ENCODE measurements at places on chromosomes 2 and 18. TPM values are rescaled to one million over a fixed set of nuclear protein-coding genes. Genes with fewer than 3 reads are reported as not detected.
A peak's percentile ranks its signal among the peaks of the same experiment; 100 is the strongest.

- H3K4me1 ChIP-seq = no peaks in the 10 kb centered on the region
- H3K4me3 ChIP-seq = no peak overlapping the region
- H3K27ac ChIP-seq = no peak overlapping the region
- no peaks in the 10 kb centered on the region for H3K27me3 ChIP-seq
- no peaks in the 10 kb centered on the region for H3K36me3 ChIP-seq
- no peak for DNase-seq
These were observed 48.3 kb upstream of the LAMA1 start for GRCh38 chr18:7165846-7166393.

ARHGAP28 gene
- 23.4 TPM for total RNA-seq

GRCh38 chr2:31219131-31219969 is 2.0 kb upstream of the CAPN14 start:
- no peak overlapping the region for H3K4me3 ChIP-seq
- no peaks in the 10 kb centered on the region for H3K36me3 ChIP-seq
- no peaks in the 10 kb centered on the region for H3K27me3 ChIP-seq
- no peak overlapping the region for H3K27ac ChIP-seq
- DNase-seq = no peak

TEKT4 gene
- not detected for total RNA-seq

GRCh38 chr2:203484266-203485112 is 50.6 kb downstream of the RAPH1 start:
- no peaks in the 10 kb centered on the region for H3K27me3 ChIP-seq
- peaks cover 6% of the 10 kb centered on the region for H3K36me3 ChIP-seq
- H3K27ac ChIP-seq = no peak overlapping the region
- DNase-seq = peak; percentile 45

DNA sequence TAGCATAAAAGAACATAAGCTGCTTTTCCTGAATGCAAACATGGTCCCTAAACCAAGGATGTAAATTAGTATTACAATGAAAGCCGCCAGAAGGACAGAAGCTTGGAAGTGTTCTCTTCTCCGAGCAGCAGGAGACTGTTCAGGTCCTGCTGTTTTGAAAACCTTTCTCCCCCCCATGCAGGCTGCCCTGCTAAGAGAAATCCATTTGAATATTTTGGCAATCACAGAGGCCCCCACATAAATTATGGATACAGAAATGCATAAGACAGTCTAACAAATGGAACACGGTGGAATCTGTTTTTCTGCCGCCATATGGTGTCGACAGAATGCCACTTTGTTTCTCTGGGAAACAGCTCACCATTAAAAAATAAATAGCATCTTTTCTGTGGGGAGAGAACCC is 600.4 kb upstream of the KLHL29 start:
- no peak overlapping the region for H3K27ac ChIP-seq
- no peaks in the 10 kb centered on the region for H3K36me3 ChIP-seq
- DNase-seq = no peak

GRCh38 chr2:239359196-239359912 is 41.5 kb downstream of the HDAC4 start:
- H3K36me3 ChIP-seq = no peaks in the 10 kb centered on the region
- H3K4me3 ChIP-seq = no peak overlapping the region
- no peak overlapping the region for H3K27ac ChIP-seq
- H3K27me3 ChIP-seq = no peaks in the 10 kb centered on the region

MC2R gene
- not detected for total RNA-seq

DNA sequence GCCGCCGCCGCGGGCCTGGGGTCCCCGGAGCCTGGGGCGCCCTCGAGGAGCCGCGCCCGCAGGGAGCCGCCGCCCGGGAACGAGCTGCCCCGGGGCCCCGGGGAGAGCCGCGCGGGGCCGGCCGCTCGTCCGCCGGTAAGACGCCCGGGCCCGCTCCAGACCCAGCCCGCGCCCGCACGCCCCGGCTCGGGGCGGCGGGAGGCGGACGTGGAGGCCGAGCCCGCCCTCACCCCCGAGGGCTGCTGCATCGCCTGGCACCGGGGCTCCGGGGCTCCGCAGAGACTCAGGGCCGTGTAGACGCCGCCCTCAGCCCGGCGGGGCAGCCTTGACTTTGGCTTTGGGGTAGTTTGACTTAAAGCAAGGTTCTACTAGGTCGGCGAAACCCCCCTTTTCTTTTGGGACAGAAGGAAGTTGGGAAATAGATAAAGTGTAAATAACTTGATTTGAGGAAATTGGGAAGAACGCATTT is 335 bp downstream of the ERFE start:
- H3K4me1 ChIP-seq = no peaks in the 10 kb centered on the region
- no peaks in the 10 kb centered on the region for H3K36me3 ChIP-seq
- no peak overlapping the region for H3K27ac ChIP-seq

CD8B gene
- total RNA-seq = not detected

GRCh38 chr2:85787282-85787980 is 33.6 kb downstream of the ATOH8 start:
- peaks cover 6% of the 10 kb centered on the region for H3K4me1 ChIP-seq
- no peak overlapping the region for H3K4me3 ChIP-seq
- no peaks in the 10 kb centered on the region for H3K27me3 ChIP-seq
- H3K36me3 ChIP-seq = peaks cover 3% of the 10 kb centered on the region

CERKL gene
- total RNA-seq = not detected

LDLRAD4 gene
- 7.2 TPM for total RNA-seq

Measured in endothelial cell of umbilical vein (primary cell).